Lung microvascular endothelial cell (primary cell): ENCODE measurements at places on chromosomes 12 and 14.

GRCh38 chr12:26795910-26796309 lies 37.1 kb downstream of the ITPR2 start:
- no peak for DNase-seq

DNA sequence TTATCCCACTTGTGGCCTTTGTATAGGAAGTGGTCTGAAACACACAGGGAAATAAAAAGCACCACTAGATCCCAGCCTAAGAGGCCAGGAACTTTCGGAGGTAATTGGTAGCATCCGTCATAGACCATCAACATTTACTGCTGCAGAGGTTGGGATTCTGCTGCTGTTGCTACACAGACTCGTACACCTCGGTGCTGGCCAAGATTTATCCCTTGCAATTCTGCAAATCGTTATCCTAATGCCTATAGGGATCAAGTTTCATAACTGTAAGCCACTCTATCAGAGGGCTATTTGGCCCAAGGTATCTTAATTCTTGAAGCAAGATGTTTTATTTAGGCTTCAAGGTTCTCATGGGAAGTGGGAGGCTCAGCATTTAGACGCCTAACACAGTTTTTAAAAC lies 913.6 kb downstream of the GALC start:
- no peak for DNase-seq

DNA sequence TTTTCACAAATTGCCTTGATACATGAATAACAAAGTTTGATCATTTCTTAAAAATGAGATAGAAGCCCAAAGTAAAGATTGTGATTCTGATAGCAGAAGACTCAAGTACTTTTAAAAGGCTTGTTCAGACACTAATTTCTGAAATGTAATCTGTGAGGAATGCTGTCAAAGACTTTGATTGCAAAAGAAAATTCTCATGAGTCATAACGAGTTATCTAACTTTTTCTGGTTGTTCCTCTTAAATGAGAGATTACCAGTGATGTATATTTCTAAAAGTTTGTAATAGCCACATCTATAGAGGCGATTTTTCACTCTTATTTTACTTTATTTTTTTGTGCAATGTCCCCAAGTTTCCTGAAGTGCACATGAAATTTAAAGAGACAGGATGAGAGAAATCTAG lies 7.0 kb downstream of the PYGL start:
- DNase-seq, result no peak

DNA sequence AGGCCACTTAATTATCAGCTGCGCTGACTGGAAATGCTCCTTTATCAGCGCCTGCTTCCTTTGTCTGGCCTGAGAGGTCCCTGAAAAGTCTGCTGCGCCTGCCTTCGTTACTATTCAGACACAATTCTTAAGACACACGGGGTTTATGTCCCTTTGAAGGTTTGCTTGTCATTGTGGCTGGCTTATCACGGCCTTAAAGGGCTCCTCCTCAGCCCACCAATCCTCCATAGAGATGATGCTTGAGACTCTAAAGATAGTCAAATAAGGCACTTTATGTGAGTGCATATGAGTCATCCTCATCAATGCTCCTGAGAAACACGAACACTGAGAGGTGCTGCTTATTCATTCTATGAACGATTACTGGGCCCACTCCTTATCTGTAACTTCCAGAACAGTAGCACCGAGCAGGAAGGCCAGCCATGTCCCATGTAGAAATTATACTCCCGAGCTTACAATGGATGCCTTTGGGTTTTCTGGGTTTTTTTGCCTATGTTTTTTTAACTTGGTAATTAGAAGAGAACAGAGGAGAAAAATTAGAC lies 1268.2 kb upstream of the TMEM132C start:
- no peak for DNase-seq
